ENCODE measurements at places on chromosomes 5 and 9.
A peak's percentile ranks its signal among the peaks of the same experiment; 100 is the strongest.

GRCh38 chr5:41955432-41956024 lies 30.4 kb downstream of the FBXO4 start:
- DNase-seq = no peak

GRCh38 chr9:125652759-125653158 lies 54.2 kb downstream of the MAPKAP1 start:
- DNase-seq = no peak

- DNase-seq = peak; percentile 87
Observed at GRCh38 chr5:107389130-107389774, 281.5 kb downstream of the EFNA5 start.

- DNase-seq = no peak
Observed at GRCh38 chr5:140224658-140225057, 49.7 kb downstream of the CYSTM1 start.

GRCh38 chr5:169914766-169915165 lies 65.5 kb downstream of the INSYN2B start:
- DNase-seq = no peak

DNA sequence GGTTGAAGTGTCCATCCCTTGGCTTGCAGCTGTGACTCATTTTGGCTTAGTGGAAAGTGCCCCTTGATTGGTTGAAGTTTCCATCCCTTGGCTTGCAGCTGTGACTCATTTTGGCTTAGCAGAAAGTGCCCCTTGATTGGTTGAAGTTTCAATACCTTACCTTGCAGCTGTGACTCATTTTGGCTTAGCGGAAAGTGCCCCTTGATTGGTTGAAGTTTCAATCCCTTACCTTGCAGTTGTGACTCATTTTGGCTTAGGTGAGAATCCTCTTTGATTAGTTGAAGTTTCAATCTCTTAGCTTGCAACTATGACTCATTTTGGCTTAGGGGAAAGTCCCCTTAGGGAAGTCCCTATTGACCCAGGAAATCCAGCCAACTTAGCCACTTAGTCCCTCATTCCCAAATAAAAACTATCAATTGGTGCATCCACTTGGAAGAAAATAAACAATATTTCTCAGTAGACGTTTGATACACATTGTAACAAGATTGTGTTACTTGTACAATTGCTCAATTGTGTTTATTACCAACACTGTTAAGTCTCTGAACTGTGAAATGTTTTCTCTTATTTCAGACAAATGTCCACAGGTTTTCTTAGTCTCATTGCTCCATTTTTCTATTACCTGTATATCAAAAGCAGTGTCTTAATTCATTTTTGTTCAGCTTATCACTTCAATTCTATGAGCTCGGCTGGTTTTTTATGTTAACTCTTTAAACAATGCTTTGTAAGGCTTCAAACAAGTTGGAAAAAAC lies 2308.8 kb upstream of the ACO1 start:
- DNase-seq = peak; percentile 80

DNA sequence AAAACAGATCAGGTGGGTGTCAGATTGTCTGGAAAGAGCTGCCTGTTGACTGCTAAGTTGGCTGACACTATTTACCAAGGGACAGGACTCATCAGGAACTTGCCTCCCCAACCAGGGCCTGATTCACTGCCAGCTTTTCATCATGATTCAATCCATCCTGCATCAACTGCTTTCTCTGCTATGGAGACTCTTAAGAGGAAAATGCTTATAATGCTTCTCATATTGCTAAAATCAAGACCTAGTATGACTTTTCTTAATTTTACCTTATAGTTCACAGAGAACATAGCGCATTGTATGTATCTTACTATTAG lies 21.3 kb downstream of the HTR4 start:
- peak; percentile 24 for DNase-seq

DNA sequence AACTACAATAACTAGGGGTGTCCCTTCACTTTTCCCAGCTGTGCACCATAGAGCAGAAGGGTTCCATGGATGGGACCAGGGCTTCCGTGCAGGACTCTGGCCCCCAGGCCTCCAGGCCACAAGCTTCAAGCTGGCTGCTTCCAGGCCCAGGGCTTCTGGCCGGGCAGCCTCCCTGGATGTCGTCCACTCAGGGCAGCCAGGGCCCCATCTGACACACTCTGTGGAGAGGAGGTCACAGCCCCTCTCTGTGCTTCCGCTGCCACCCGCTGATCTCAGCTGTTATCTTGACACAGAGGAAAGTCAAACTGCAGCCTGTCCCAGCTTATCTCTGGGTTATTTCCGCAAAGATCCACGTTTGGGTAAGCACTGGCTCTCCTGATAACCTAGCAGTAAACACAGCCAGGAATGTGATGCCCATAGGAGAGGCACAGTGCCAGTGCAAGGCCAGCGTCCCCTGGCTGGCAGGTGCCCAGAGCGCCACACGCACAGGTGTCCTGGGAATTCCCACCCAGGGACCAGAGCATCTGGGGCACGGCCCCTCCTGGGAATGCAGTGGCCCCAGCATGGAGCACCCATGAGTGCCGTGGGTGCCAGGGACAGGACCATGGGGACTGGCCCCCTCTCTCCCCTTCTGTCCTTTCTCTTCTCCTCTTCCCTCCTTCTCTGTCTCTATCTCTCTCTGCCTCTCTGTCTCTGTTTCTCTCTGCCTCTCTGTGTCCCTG lies 15.6 kb upstream of the SLC6A19 start:
- DNase-seq = no peak

DNA sequence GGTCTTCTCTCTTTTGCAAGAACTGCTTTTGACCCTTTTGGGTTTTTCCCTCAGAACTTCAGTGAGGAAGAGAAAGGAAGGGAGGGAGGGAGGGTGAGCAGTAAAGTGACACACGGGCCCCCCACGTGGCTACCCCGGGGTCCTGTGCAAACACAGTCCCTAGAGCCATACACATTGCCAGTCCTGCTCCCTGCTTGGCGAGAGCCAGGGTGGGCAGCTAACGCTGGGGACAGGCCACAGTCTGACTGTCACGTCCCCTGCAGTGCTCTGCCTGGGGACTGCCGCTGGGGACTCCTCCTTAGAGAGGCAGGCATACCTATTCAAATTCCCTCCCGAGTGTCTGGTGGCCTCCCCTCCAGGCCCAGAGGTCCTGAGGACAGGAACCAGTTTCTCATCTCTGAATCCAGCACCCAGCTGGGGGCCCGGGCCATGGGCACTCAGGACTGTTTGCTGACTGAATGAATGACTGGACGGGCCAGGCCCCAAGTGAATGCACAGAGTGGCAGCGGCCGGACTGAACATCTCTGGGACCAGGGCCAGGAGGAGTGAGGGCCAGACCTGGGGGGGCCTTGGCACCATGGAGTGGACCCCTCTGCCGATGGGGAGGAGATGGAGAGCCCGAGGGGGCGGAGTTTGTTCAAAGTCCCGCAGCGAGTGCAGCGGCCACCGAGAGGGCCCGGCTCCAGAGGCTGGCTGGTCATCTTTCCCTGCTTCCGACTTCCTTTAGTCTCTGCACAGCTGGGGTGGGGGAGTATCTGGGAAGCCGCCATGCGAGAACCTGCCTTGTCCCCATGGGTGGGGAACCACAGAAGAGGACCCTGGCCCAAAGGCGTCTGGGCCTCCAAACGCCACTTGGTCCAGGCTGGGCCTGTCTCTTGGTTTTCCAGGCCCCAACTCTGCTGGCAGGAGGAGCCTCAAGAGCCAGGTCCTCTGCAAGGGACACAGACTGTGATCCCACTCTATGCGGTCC lies 5.8 kb downstream of the CCDC187 start:
- DNase-seq = no peak

DNA sequence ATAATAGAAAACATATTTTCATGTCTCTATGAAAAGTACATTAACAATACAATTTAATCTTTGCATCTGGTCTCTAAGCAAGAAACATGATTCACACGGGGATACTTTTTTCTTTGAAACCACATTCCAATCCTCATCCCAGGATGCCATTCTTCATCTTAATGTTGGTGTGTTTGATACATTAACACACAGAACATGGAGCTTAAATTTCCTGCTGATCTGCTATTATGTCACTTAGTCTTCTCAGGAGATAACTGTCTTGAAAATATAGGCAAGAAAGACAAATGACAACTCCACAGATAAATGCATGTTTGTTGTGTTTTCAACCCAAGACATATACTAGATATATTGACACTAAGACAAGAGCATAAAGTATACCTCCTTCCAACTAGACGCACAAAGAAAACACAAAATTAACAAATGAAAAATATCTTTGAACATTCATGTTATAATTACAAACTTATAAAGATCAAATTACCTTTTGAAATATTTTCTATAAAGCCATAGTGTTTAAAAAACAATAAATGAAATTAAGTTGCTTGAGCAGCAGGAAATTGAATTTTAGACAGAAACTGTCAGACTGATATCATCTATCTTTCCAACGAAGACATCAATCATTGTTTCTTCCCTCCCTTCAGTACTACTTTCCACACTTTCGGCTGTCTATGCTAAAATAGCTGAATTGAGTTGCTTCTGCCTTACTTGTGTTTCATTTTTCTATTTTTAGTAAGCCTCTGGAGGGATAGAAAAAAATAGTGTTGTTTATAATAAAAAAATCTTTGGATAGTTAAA lies 1676.7 kb upstream of the CDH9 start:
- DNase-seq = no peak

DNA sequence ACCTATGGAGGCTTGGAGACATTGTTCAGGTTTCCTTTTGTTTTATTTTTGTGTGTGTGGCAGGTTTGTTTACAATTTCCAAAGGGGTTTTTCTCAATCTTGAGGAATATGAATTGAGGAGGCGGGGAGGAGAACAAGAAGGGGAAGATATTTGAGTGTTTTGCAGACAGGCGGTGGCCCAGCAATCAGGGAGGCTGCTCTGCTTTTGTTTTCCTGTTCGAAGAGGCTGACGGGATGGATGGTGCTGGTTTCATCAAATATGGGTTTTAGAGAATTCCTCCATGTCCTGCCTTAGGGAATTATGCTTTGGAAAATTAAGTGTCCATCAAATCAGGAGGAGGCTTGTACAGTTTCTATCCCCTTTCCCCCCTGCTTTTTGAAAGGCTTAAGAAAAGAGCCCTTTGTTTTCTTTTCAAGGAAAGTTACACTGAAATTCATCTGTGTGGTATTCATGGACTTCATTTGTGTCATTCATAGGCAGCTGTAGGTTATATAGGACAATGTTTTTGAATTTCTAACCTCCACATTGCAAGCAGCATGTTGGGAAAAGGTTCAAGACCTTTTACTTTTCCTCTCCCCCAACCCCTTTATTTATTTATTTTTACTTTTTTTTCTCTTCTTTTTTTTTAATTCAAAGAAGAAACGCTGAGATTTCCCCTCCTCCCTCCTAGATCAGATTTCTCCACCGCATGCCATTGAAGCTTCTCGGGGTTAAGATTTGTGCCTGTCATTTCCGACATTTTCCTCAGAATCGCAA lies 107.4 kb downstream of the ZNF462 start:
- DNase-seq = no peak

DNA sequence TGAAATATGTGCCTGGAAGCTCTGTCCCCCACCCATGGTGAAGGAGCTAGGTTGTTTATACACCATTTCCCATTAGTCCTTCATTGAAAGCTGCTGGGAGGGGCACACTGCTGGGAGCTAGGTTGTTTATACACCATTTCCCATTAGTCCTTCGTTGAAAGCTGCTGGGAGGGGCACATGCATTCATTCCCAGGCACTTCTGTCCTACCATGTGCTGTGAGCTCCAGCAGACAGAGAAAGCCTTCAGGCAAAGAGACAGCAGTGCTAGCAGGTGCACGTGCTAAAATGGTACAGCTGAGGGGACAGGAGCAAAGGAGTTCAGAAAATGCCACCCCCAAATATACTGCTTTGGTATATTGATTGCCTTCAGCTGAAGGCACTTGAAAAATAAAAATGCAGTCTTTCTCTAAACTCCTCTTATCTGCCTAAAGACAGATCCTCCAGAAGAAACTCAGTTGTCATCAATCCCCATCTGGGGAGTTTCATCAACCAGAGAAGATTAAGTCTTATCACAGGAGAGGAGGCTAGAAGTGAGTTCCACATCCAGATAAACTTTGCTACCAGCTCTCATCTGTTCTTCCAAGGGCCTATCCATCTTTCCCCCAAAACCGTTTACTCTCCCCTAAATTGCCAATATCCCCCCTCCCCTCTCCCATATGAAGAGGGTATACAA lies 27.7 kb upstream of the DAPK1 start:
- DNase-seq = no peak

- no peak for DNase-seq
Observed at GRCh38 chr9:129197978-129198318, 19.9 kb upstream of the IER5L start.
